HL-60 (cell line): ENCODE measurements at places on chromosomes 7 and 10.

DNA sequence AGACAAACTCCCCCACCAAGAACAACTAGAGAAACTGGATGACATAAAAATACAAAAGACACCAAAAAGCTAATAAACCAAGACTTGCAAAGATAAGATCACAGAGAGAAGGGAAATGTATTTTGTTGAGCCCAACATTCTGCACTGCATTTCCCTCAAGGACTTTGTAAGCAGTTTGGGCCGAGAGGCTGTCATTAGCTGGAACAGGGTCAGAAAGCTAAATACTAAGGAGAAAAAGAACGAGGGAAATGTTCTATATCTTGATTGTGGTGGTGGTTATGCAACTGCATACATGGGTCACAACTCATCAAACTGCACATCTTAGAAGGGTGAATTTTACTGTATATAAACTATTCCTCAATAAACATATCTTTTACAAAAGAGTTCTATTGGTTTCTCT, 315.0 kb downstream of the IPMK start:
- DNase-seq, result no peak

GRCh38 chr7:15720849-15721471, 34.5 kb upstream of the MEOX2 start:
- DNase-seq, result no peak

GRCh38 chr10:84921701-84922100, 593.3 kb downstream of the CCSER2 start:
- no peak for DNase-seq

DNA sequence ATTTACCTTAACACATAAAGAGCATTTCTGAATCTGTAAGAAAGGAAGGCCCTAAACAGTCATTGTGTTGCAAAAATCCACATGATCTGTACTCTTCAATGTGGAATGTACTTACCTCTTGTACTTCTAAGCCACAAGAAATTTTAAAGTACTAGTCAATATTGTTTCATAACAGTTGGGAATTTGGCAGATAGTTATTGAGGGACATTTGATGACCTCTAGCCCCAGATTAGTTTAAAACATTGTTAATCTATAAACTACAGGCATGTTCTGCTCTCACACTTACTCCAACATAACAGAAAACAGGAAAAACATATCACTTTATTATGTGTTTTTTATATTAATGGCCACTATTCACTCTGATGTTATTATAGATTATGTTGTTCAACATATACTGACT, 985.7 kb upstream of the LRRTM3 start:
- DNase-seq, result no peak

- DNase-seq, result no peak
These were observed 144.6 kb downstream of the NRCAM start for GRCh38 chr7:108311446-108312168.

DNA sequence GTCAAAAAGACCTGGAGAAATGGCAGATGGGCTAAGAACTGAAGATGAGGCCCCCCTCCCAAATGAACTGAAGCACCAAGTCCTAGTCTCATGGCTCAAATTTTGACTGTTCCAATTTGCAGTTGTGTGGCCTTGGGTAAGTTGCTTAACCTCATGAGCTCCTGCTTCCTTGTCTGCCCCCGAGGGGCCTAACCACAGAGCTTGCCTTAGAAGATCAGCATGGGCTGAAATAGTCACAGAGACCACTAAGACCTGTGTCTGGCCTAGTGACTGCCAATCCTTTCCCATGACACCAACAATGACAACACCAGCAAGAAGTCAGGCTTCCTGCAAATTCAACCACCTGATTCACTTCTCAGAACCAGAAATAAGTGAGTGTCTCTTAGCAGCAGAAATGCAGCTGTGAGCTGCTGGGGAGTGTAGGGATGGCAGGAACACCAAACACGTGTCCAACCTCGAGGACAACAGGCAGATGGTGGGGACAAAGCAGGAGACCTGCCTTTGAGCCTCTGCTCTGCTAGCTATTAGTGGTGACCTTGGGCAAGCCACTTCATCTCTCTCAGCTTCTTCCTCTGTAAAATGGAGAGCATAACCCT, 23.7 kb downstream of the CRHR2 start:
- peak; percentile 60 for DNase-seq

DNA sequence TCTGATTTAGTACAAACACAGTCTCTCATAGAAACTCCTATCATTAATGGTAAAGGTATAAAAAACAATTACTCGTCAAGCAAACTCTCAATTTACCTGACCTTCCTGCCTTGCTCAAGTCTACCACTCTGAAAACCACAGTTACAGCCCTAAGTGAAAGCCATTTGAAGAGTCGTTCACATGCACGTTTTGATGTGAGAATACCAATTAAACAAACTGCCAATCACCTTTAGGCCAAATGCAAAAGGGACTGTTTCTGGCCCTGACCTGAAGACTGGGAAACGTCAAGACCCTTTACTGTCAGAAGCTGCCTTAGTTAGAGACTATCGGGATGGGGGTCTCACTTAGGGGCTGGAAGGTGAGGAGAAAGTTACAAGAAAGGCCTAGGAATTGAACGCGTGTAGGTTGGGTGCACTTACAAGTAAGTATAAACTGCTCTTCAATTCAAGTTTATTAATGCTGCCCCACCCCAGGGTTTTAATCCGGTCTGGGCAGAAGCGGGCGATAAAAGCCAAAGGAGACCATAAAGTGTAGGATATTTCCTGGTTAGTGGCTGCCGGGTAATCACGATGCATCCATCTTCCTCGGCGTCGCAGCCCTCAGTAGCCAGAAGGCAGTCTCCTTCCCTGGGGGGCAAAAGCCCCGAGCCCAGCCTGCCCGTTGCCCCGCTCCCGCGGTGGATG, 935 bp downstream of the TM9SF3 start:
- no peak for DNase-seq

GRCh38 chr10:32139223-32140073, 83.2 kb upstream of the KIF5B start:
- DNase-seq, result peak; percentile 78

- no peak for DNase-seq
These were observed 40.5 kb upstream of the PPP2R2D start for GRCh38 chr10:131860311-131860710.

GRCh38 chr7:100547872-100548271, 8.9 kb downstream of the AGFG2 start:
- DNase-seq, result no peak

DNA sequence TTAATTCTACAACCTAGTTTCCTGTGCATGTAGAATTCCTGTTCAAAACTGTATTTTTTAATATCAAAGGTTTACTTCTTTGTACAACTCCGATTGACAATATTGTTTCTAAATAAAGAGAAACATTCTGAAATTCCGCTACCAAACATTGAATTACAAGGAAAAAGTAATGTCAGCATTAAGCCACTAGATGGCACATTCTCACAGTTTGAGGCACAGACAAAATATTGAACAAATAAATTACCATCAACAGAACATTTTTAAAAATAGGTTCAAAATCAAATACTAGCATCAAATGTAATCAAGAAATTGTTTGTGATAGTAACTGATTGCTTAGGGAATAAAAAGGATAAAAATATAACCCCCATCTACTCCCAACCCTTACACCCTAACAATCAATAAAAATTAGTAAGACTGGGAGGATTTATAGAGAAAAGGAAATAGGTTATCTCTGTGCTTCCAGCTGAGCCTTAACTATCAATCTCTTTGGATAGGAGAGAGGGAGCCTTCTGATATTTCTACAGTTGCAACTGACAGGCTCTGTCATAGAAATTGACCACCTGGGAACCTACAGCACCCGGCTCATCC, 86.6 kb upstream of the C7orf33 start:
- DNase-seq, result no peak

DNA sequence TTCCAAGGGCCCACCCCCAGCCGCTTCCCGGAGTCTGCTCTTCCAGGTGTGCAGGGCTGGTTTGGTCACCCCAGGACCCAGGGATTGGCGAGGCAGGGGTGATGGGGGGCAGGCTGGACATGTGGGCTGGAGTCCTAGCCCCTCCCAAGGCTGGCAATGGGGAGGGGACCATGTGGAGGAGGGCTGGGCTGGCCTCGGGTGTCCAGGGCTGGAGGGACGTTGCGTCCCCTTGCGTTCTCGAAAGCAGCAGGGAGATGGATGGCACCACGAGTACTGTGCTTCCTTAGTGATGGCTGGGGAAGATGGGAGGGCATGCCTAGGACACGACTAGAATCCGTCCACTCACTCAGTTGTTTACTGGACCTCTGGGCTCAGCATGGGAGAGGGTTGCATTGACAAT, 532.5 kb upstream of the FOXK1 start:
- no peak for DNase-seq

- no peak for DNase-seq
These were observed 60.1 kb downstream of the CFAP46 start for GRCh38 chr10:132882069-132882951.

GRCh38 chr7:87628780-87629569, 777 bp downstream of the RUNDC3B start:
- DNase-seq, result no peak

DNA sequence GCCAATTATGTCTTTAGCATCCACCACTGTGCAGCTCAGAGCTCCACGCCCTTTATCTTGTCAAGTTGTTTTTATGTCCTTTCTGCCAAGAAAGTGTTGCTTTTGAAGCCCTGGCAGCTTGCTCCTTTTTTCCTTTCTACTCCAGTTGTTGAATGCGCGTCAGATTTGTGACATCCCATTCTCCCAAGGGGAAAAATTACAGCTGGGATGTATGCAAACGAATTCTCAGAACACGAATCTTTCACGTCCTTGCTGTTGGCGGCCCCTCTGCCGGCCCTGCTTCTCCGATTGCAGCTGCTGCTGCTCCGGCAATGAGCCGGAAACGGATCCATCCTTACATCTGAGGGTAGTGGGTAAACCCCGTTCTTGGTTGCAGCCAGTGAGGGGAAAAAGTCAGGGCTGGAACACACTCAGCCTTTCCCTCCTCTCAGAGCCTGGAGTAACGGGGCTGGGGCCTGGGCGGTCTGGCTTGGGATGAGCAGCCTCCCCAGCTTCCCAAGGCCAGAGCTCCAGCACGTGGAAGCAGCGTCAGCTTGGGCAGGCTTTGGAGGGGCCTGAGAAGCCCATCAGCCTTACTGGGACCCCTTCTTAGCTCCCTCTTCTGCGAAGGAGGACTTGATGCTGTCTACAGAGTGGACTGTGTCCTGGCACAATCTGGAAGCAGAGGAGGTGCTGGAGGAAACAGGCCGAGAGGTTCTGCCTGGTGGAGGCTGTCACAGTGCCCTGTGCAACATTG, 79.0 kb upstream of the CHST15 start:
- DNase-seq, result no peak

- no peak for DNase-seq
These were observed 141.4 kb upstream of the BET1 start for GRCh38 chr7:94145602-94146001.

DNA sequence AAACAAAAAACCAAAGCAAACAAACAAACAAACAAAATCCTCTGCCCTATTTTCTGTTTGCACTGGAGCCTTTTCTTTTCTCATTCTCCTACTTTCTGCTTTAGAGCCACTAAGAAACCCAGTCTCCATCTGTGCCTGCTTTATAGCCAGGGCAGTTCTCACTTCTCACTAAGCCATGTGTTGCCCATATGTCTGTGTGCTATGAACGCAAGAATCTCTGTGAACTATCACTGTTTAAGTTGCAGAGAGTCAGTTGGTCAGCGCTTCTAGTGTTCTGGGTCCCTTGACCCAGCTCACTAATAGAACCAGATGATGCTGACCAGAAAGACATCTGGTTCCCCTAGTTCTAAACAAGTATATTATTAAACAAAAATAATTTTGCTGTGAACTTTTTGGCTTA, 81.4 kb downstream of the FAM185A start:
- no peak for DNase-seq
